Neuronal stem cell (in vitro differentiated cells): ENCODE measurements at places on chromosomes 5 and 9.

GRCh38 chr9:8895861-8896224, 1096.3 kb upstream of the DMAC1 start:
- DNase-seq: peak; percentile 32

GRCh38 chr9:91845879-91846278, 104.1 kb downstream of the ROR2 start:
- DNase-seq: no peak

DNA sequence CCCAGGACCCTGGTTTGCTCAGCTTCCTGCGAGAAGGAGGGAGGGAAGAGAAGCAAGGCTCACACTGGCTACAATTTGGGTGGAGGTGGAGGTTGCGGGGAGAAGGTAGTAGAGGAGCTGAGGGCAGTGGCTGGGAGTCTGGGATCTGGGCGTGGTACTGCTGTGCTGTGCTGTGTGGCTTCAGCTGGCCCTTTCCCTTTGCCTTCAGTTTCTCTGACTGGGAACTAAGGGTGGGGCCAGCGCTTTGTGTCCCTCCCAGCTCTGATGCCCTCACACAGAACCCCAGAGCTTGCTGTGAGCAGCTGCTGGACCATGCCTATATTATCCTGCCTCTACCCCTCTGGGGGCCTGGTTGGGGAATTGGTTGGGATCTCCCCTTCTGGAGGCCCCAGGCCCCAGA, 60.9 kb downstream of the RGS3 start:
- no peak for DNase-seq

- DNase-seq: no peak
Observed at GRCh38 chr9:8095672-8096086, 296.1 kb upstream of the DMAC1 start.

DNA sequence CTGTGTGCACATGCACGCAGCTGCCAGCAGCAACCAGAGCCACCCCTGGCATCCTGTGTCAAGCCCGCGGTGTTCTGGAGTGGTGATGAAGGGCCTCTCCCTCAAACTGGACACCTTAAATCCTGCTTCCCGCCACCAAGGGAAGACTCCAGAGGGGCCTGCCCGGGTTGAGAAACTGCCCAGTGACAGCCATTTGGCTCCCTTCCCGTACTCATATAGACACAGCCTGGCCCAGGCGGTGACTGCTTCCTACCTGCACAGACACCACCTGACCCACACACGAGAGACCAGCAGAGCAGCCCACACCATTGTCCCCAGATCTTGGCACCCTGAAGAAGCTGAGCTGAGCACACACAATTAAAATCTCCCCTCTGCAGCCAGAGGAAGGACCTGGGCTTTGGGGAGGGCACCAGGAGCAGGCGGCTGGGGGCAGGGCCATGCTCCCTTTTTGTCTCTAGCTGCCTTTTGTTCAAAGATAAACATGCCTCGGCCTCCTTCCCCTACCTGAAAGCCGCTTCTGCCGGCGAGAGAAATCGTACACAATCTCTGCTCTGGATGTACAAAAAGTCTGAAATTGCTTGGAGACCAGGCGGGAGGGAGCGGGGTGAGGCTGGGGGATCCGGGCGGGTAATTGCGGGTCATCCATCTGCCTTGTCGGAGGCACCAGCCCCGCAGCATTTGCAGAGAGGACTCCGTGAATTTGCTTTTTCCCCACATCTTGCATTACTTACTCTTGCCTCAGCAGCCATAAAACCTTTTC, 78.4 kb downstream of the TSPAN17 start:
- no peak for DNase-seq

DNA sequence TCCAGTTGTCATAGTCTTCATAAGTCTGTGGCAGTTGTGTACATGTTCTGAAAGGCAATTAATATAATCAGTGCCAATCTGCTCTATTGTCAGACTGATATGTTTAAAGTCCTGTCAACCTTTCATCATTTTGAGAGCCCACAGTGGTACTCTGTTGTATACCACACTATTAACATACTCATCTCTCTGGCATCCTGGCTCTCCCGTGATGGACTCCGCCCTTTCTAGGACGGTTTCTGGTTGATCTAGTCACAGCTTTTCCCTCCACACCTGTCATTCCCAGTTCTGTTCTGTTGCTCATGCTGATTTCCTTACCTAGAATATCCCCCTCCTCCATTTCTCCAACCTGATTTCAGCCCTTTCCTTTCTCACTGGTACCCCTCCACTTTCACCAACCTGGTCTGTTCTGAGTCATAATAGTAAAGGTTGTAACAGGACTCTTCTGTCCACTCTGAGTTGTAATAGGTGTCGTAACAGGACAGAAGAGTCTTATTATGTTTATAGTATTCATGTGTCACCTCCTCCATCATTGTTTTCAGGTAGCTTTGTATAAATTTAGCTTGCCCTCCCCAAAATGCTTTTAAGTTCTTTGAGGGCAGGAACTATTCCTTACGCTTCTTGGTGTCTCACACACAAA, 4.1 kb downstream of the PTCD2 start:
- no peak for DNase-seq

DNA sequence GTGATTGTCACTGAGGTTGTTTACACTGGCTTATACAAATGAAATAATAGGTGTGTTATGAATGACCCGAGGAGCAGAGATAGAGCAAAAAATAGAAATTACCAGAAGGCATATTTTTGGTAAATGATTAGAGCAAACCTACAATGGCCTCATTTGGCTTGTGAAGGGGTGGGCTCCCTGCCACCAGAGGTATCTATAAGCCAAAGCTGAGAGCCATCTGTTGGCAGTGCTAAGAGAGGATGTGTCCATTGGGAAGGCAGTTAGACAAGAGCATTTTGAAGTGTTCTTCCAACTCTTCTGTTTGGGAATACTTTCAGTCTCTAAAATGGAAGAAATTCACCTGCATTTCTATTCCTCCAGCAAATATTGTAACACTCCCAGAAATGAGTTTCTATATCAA, 10.6 kb downstream of the NIPAL4 start:
- DNase-seq: no peak

DNA sequence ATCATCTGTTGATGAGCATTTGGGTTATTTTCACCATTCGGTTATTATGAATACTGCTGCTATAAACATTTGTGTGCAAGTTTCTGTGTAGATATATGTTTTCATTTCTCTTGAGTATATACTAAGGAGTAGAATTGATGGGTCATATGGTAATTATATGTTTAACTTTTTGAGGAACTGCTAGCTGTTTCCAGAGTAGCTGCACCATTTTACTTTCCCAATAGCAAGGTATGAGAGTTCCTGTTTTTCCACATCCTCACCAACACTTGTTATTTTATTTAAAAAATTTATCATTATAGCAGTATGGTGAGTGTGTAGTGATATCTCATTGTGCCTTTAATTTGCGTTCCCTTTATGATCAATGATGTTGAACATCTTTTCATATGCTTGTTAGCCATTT, 29.2 kb downstream of the CD14 start:
- no peak for DNase-seq

DNA sequence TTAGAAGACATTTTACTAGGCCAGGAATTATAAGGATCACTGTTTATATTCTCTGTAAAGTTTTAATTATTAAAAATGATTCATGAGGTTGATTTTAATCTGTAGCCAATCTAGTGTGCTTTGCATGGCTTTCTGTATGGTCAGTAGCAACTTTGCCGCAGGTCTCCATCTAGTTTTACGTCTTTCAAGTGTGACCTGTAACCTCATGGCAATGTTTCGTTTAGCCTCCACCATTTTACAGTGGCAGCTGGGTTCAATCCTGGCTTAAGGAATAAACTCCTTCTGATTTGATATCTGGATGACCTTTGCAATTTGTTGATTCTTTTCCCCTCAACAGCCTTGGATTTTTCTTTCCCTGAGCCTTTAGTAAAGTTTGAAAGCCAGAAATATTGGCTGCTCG, 434.5 kb upstream of the CDH9 start:
- no peak for DNase-seq

DNA sequence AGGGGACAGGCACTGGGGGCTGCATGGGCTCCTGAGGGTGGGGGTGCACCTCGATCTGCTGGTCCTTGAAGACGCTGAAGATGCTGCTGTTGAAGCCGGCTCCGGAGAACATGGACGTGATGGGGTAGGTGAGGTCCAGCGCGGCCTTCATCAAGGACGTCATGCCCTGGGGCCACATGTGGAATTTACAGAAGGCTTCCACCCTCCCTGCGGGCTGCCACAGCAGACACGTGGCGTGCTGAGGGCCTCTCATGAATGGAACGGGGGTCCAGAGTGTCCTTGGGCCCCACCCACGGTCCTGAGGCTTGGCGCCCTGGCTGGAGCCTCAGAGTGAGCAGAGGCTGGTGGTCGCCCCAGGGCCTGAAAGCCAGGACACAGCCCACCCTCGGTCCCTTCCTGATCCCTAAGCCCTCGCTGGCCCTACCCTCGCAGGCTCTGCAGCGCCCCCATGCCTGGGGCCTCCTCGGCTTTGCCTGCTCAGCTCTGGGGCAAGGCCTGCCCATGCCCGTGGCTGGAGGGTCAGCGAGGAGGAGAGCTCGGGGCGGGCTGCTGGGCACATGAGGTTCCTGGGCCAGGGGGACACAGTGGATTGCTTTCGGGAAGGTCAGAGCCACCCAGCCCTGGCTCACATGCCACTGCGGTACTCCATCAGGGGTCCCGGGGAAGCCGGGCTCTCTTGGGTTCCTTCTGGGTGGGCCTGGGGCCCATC, 5.3 kb upstream of the NSMF start:
- DNase-seq: no peak

GRCh38 chr5:132190161-132190817, 37.4 kb downstream of the P4HA2 start:
- peak; percentile 39 for DNase-seq

DNA sequence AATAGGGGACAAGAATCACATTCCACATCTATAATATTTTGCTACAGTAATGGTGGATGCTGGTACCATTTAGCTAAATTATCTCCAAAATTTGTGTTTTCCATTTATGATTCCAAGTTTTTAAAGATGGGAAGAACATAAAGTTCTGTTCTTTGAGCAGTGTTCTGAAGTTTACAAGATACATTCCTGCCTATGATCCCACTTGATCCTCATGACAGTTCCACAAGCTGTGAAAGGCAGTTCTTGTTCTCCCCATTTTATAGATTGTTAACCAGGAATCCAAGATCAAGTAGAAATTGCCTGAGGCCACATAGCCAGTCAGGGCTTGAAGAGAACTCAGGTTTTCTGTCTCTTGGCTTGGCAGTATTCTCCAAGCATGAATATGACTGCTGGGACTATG, 257.3 kb downstream of the NR3C1 start:
- no peak for DNase-seq

DNA sequence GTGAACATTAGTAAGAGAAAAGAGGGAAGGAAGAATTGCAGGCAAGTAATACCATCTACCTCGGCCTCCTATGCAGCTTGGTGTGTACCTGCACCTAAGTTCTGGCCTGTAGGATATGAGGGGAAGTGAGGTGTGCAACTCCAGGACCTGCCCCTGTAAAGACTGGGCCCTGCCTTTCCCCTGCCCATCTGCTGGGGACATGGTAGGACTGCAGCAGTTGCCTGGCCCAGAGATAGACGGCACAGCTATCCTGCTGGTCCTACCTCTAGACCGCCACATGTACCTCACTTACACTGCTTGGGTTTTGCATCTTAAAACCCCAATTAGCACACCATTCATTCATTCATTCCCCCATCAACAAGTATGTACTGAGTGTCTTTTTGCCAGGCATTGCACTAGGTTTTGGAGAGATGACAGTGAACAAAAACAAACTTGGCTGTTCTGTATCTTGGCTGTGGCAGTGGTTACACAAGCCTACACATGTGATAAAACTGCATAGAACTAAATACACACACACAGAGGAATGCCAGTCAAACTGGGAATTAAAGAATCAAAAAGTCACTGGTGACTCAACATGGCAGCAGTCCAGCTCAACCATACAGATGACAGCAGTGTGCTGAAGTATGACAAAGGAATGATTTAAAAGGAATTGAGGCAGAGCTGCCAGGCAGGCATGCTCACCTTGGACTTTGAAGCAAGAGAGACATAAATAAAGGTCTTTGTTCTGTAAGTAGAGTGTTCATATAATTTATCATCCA, 23.3 kb upstream of the MGAT1 start:
- DNase-seq: no peak

GRCh38 chr5:16654647-16655334, 38.0 kb upstream of the RETREG1 start:
- DNase-seq: no peak

GRCh38 chr5:83919071-83920041, 198.7 kb upstream of the HAPLN1 start:
- no peak for DNase-seq

- DNase-seq: no peak
Observed at GRCh38 chr9:116250891-116251290, 97.3 kb downstream of the PAPPA start.

DNA sequence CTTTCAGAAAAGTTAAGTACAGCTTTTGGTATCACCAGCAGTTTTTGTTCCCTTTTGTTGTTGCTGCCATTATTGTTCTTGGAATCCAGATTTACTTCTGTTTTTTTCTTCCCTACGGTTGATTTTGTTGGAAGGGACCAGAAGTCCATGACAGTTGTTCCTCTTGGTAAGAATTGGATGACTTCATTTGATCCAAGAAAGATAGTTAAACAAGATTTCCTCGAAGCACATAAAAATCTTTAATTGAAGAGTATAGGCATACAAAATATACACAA, 65.4 kb downstream of the CDC42SE2 start:
- DNase-seq: no peak

- DNase-seq: no peak
Observed at GRCh38 chr9:76198336-76198735, 195.9 kb downstream of the RFK start.

GRCh38 chr5:54194318-54194717, 116.1 kb downstream of the ARL15 start:
- no peak for DNase-seq

DNA sequence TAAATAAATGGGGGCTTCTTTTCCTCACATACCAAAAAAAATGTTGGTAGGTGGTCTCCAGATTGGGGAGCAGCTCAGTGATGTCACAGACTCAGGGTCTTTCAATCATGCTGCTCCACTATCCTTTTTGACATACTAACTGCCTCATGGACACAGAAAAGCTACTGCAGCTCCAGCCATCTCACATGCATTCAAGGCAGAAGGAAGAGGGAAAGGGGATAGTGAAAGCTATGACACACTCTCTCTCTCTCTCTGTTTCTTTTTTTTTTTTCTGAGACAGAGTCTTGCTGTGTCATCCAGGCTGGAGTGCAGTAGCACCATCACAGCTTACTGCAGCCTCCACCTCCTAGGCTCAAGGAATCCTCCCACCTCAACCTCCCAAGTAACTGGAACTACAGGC, 7.9 kb upstream of the ADGRD2 start:
- no peak for DNase-seq

DNA sequence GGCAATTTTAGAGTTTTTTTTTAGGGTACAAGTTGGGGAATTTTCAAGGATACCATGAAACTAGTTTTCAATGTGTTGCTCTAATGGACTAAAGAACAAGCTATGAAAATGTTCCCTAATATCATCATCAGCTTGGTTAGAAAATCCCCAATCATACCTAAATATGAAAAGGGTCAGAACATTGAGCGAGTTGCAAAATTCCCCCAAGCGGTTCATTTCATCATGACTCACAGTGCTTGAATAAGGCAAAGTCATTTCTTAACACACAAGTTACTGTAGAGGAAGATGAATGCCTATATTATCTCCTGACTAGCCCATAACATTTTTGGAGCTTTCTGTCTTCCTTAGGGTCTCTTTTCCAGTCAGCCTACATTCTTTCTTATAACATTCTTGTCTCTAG, 62.7 kb downstream of the ST8SIA4 start:
- DNase-seq: no peak
